ENCODE measurements at places on chromosomes 11 and 22.

- no peak for DNase-seq
Observed at GRCh38 chr11:3873712-3874349, 18.4 kb downstream of the STIM1 start.

- no peak for DNase-seq
Observed at GRCh38 chr22:49373801-49374226, 453.9 kb downstream of the BRD1 start.

DNA sequence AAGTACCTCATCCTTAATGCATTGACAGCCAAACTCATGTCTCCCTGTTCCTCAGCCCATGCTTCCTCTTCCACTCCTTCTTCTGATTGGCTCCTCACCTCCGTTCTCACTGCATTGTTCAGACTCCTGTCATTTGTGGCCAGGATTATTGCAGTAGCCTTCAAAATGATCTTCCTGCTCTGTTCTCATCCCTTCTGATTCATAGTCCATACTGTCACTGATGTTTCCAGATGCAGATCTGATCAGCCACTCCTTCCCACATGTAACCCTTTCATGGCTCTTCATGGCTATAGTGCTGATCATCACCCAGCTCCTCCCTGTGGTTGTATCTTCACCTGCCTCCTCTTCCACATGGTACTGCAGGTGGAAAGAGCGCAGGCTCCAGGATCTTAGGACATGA is 71.7 kb downstream of the DEPDC5 start:
- DNase-seq = no peak

- no peak for DNase-seq
Observed at GRCh38 chr11:1274501-1274900, 34.9 kb downstream of the TOLLIP start.

DNA sequence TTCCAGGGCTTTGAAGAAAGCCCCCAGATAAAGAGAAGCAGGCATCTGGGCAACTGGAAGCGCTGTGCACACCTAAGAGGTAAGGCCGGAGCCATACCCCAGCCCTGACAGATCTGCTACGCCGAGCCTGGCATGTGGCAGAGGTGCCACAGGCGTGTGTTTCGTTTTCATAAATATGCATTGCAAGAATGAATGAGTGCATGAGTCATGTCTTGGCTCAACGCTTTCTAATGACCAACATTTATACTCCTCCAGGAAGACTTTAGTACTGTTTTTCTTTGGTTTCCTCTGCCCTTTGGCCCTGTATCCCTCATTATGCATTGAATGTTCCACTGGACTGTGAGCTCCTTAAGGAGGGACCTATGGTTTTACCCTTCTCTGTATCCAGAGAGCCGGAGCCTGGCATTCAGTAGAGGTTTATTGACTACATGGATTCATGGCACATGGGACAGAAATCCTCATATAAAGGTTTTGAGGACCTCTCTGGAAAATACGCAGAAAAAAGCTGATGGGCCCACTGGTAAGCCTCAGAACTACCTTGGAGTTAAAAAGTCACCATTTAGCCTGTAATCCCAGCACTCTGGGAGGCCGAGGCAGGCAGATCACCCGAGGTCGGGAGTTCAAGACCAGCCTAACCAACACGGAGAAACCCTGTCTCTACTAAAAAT is 38.9 kb upstream of the CSNK2A3 start:
- DNase-seq = no peak

GRCh38 chr22:23380230-23380573 is 199.9 kb downstream of the IGLL1 start:
- DNase-seq = no peak

- DNase-seq = no peak
Observed at GRCh38 chr11:83257761-83258168, 28.4 kb downstream of the CCDC90B start.

- DNase-seq = peak; percentile 82
Observed at GRCh38 chr11:120172054-120172911, 34.4 kb upstream of the TRIM29 start.

DNA sequence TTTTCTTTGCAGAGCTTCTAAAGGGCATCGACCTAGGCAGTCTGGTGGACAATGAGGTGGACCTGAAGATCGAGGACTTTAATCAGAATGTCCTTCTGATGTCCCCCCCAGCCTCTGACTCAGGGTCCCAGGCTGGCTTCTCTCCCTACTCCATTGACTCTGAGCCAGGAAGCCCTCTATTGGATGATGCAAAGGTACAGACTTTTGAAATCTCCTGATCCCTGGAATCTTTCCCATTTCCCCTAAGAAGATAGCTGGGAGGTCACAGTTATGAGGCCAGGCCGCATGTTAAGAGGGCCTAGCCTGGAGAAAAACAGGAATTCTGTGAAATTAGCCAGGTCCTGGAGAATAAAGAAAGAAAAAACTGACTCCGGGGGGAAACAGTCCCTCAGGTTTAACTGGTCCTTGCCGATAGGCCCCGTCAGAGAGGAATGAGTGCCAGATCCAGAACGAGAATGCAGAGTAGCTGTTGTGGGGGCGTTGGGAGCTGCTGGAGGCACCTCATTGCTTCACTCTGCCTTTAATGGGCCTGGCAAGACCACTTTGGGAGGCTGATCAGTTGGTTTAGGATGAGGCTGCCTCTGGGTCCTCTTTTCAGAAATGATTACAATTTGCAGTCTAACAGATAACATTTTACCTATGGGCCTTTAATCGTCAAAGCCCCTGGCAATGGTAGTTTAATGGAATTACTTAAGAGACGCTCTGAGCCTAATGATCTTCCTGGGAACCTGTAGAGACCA is 39.2 kb downstream of the SHISA8 start:
- no peak for DNase-seq

GRCh38 chr11:45048870-45049691 is 97.4 kb upstream of the PRDM11 start:
- DNase-seq = no peak

- DNase-seq = peak; percentile 8
Observed at GRCh38 chr11:100592619-100593260, 94.3 kb upstream of the ARHGAP42 start.

- DNase-seq = no peak
Observed at GRCh38 chr11:81895258-81895657, 838.4 kb downstream of the FAM181B start.

- no peak for DNase-seq
Observed at GRCh38 chr11:35145271-35145670, 6.3 kb downstream of the CD44 start.

DNA sequence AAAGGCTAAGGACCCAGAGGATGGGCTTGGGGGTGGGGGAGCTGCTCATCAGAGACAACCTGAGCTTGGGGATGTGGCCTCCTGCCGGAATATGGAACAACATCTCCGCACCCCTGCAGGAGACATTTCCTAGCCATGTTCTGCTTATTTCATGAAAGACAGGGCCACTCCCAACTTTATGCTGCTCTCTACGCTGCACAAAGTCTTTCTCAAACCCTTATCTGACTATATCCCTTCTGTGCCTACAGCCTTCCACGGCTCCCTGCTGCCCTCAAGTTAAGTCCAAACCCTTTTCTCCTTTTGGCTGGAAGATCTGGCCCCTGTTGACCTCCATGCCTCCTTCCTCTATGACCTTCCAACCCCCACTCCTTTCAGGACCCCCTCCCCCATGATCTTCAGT is 562.0 kb downstream of the MN1 start:
- DNase-seq = no peak

GRCh38 chr11:43810929-43811596 is 69.6 kb upstream of the ALKBH3 start:
- DNase-seq = no peak

DNA sequence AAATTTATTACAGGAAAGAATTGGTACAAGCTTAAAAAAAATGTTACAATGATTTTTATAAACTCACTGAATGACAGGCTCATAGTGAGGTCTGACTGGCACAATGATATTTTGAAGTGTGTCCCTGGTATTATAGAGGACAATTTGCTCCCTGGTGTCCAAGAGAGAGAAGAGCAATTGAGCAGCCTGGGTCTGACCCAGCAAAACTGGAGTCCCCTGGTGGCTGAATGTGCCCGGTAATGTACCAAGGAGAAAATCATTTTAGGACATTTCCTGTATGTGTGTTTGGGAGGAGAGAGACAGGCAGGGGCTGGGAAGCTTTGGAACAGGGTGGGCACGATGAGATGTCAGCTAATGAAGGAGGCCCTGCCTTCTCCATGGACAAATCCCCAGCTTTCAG is 125.3 kb downstream of the APOL5 start:
- DNase-seq = peak; percentile 51

- no peak for DNase-seq
Observed at GRCh38 chr22:49405590-49405989, 422.1 kb downstream of the BRD1 start.

- no peak for DNase-seq
Observed at GRCh38 chr11:26556582-26556981, 15.5 kb downstream of the MUC15 start.

DNA sequence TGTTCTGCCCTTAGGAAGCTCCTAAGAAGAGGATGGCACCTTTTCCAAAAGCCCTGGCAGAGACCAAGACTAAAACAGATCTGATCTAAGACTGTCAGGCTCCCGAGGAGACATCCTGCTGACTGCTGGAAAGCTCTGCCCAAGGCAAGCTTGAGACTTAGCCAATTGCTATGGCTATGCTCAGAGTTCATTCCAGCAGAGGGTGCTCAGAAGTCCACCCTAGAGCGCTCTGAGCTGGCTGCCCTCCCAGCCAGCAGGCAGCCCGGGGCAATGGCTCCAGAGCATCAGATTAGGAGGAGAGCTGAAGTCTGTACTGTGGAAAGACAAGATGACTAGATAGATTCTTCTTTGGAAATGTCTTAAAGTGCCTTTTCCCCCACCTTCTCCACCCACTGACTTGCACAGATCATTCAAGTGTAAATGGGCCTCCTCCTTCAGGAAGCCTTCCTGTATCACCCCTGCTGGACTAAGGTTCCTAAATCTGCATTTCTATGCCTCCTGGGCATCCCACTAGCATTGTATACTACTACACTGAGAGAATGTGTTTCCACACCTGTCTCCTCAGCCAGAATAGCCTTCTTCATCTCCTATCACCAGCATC is 23.4 kb downstream of the LRRC55 start:
- no peak for DNase-seq

- DNase-seq = peak; percentile 44
Observed at GRCh38 chr11:78645226-78646202, 70.8 kb upstream of the NARS2 start.

DNA sequence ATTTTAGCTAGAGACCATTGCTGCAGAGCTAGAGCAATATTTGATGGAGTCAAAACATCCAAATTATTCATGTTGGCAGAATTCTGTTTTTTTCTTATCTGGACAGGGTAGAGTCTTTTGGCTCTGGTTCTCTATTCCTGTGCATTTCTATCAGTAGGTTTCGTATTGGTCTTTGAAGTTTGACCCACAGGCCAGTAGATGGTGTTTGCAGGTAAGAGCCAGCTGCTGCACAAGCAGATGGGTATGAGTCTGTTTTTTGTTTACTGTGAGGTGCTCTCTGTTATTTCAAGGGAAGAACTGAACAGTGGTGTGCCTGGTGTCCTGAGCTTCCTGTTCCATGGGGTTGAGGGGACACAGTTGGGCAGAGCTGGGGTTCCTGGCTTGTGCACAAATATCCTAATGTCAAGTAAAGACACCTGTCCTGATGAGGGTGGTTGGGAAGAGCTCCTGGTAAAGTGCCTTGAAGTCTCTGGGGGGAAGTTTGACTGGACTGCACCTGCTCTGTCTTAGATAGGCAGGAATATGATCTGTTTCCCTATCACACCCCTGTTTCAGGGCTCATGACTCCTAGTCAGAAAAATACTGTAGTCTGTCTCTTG is 34.0 kb upstream of the SLC22A25 start:
- DNase-seq = no peak

DNA sequence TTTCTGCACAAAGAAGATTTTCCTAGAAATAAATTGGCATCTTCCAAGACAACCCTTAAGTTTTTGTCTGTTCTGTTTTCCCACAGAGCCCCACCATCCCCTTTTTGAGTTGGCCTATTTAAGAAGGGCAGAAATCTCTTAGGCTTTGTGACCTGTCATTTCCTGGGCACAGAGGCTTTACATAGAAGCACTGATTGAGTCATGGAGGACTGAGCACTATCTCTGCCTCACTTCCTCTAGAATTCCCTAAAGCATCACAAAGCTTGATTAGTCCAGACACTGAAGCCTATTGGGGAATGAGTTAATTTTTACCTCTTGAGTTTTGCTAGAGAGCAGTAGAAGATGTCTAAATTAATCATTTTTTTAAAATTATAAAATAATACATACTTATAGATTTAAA is 25.4 kb downstream of the TRIM44 start:
- DNase-seq = no peak

GRCh38 chr11:87976009-87976408 is 199.2 kb downstream of the RAB38 start:
- DNase-seq = no peak

- no peak for DNase-seq
Observed at GRCh38 chr11:16000065-16000464, 356.3 kb downstream of the SOX6 start.

- no peak for DNase-seq
Observed at GRCh38 chr11:45818961-45819605, 14.1 kb downstream of the SLC35C1 start.

DNA sequence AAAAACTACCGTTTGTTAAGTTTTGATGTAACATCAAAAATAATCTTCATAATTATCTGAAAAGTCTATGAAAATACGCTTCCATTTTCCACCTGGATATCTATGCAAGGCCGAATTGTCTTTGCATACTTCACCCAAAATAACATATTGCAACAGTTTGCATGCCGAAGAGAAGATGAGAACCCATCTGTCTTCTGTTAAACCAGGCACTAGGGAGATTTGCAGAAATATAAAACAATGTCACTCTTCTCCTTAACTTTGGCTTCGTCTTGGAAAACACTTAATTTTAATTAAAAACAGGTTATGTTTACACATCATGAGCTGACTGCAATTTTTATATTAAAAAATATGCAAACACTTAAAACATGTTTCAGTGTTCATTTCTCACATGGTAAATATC is 1325.8 kb downstream of the TBC1D22A start:
- DNase-seq = no peak

GRCh38 chr22:29396126-29396525 is 7.8 kb upstream of the AP1B1 start:
- no peak for DNase-seq

- no peak for DNase-seq
Observed at GRCh38 chr11:92702805-92703448, 266.5 kb upstream of the MTNR1B start.

DNA sequence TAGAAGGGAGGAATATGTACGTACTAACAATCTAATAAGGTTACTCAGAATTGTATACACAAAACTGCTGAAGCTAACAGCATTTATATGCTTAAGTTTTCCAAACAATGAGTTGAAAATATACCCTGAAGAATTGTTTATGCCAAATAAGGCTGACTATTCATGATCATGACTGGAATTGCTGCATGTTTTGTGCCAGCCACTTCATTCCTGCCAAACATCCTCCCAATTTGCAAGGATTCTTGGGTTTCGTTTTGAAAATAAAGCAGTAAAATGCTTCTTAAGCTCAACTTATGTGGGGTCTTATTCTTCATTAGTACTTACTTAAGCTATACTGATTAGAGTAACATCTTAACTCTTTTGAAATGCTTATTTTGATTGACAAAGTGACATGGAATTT is 149.0 kb downstream of the SPON1 start:
- no peak for DNase-seq

DNA sequence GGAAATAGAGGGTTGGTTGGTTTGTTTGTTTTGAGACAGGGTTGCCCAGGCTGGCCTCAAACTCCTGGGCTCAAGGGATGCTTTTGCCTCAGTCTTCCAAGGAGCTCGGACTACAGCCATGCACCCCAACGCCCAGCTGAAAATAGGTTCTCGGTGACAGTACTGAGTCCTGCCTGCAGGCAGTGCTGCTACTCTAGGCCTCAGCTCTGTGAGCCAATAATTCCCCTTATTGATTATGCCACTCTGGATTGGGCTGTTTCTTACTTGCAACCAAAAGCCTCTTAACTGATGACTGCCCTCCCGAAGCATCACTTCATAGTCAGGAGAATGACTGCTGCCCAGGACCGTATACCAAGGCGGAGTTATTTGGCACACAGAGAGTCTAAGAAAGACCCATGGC is 1.2 kb upstream of the C11orf16 start:
- no peak for DNase-seq

Measured in Kasumi-1 (cell line).